Vagina (tissue), 2 donors: ENCODE measurements at places on chromosomes 1 and 21. TPM values are rescaled to one million over a fixed set of nuclear protein-coding genes. Genes with fewer than 3 reads are reported as not detected.

DNA sequence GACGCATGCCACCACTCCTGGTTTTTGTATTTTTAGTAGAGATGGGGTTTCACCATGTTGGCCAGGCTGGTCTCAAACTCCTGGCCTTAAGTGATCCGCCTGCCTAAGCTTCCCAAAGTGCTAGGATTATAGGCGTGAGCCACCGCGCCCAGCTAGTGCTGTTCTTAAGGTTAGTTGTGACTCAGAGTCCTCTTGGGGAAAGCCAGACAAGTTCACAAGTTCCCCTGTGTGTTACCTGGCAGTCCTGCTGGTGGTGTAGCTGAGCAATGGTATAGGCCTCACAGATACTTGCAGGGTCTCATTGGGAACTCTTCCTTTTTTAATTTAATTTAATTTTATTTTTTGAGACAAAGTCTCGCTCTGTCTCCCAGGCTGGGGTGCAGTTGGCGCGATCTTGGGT is 10.6 kb downstream of the CFAP126 start:
- H3K4me3 ChIP-seq, result no peak overlapping the region
- no peak overlapping the region for H3K27ac ChIP-seq
- no peaks in the 10 kb centered on the region for H3K27me3 ChIP-seq
- no peaks in the 10 kb centered on the region for H3K4me1 ChIP-seq
- no peak for DNase-seq
- H3K36me3 ChIP-seq, result peaks cover 4% of the 10 kb centered on the region

GRCh38 chr1:100396651-100397050 is 44.3 kb downstream of the CDC14A start:
- H3K4me3 ChIP-seq, result no peak overlapping the region
- H3K27me3 ChIP-seq, result no peaks in the 10 kb centered on the region
- H3K36me3 ChIP-seq, result no peaks in the 10 kb centered on the region
- H3K4me1 ChIP-seq, result peaks cover 4% of the 10 kb centered on the region
- no peak overlapping the region for H3K27ac ChIP-seq

GRCh38 chr1:201640624-201641023 is 101.7 kb downstream of the NAV1 start:
- H3K27me3 ChIP-seq, result no peaks in the 10 kb centered on the region
- H3K4me3 ChIP-seq, result no peak overlapping the region
- DNase-seq, result no peak

GRCh38 chr1:35603941-35604340 is 30.8 kb downstream of the TFAP2E start:
- H3K4me3 ChIP-seq, result no peak overlapping the region
- no peak overlapping the region for H3K27ac ChIP-seq
- H3K27me3 ChIP-seq, result no peaks in the 10 kb centered on the region
- no peaks in the 10 kb centered on the region for H3K4me1 ChIP-seq
- peaks cover 68% of the 10 kb centered on the region for H3K36me3 ChIP-seq

GPR157 gene
- total RNA-seq, result 19.4 TPM

CDC42BPA gene
- 42.7 TPM for total RNA-seq

ALX3 gene
- total RNA-seq, result not detected

DNA sequence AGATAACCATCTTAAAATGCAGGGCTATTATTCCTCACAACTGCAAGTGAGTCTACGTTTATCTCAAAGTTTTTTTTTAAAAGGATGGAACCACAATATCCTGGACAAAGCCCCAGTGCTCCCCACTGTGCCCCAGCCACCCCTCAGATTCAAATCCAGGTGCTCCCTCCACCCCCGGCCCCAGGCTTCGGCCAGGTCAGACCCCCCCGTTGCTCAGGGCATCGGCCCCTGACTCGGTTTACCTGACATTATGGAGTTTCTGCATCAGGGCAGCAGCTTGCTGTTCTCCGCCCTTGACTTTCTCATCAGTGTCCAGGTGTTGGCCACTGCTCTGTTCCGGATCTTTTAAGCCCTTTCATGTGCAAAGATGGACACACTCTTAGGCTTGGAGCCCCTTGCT is 72.9 kb downstream of the SCCPDH start:
- H3K36me3 ChIP-seq, result no peaks in the 10 kb centered on the region
- no peak for DNase-seq
- no peak overlapping the region for H3K27ac ChIP-seq
- no peak overlapping the region for H3K4me3 ChIP-seq
- peaks cover 14% of the 10 kb centered on the region for H3K4me1 ChIP-seq

CFAP141 gene
- total RNA-seq, result not detected

DNA sequence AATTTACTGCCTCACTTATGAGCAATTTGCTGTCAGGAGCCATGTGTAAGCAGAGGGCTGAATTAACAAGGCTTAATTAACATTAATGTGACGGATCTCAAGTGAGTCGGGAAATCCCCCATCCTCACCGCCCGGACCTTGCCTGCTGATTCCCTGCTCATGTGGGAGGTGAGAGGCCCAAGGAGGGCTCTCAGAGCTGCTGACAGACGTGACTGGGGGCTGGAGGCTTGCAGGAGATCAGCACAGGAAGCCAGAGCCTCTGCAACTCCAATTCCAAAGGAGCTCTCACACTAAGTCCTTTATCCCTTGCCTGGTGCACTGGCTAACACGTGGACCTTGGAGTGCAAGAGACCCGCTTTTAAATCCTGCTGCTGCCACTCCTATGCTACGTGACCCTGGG is 19.4 kb downstream of the LRP8 start:
- peaks cover 10% of the 10 kb centered on the region for H3K4me1 ChIP-seq
- no peak overlapping the region for H3K4me3 ChIP-seq
- H3K36me3 ChIP-seq, result no peaks in the 10 kb centered on the region

KCNT2 gene
- 1.2 TPM for total RNA-seq

TADA1 gene
- total RNA-seq, result 14.0 TPM

DNA sequence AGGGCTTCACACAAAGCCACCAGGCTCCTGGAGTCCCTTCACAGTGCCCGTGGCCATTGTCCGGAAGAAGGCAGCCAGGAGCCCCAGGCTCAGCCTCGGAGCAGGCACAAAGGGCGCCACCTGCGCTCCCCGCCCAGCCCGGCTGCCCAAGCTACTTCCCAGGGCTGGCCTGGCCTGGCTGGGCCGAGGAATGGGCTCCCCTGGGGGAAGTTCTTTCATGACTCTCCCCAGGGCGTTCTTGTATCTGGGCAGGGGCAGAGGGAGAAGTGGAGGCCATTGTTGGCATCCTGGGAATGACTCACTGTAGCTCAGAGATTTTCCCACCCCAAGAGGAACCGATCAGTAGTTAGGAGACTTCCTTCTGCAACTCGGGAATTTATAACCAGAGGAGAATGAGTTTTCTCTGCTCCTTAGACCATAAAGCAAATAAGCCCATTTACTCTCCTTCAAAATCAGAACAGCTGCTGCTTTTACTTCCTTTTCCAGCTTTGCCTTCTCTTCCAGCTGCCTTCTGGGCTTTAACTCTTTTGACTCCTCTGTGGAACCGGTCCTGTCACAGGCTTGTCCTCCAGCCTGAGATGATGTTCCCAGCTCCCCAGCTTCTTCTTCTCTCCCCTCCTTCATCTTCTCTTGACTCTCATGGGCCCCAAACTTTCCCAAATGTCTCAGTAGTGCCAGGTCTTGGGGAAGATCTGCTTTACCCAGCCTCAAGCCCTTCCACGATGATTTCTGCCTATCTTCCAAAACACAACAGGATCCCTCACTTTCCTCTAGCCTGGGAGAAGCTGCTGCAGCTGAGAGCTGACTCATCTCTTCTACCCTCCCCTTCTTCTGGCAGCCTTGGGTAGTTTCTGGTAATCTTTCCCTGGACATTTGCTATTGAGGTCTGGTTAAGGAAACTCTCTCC is 118.7 kb upstream of the CD34 start:
- H3K4me1 ChIP-seq, result peaks cover 39% of the 10 kb centered on the region
- peak overlapping the region; percentile 78 for H3K27ac ChIP-seq
- H3K36me3 ChIP-seq, result no peaks in the 10 kb centered on the region
- no peaks in the 10 kb centered on the region for H3K27me3 ChIP-seq

DNA sequence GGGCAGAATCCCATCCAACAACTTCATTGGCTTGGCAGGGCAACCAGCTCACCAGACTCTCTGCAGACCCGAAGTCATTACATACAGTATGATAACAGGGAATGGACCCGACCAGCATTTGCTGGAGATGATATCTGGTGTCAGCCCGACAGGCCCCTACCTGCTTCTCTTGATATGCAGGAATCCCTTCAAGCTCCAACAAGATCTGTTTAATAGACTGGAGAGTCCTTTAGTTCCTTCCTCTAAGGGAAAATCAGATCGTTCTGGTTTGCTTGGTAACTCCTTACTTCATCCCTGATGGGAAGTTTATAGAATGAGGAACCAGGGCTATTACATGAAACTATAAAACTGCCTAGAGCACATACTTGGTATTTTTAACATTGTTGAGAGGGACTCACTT is 61.2 kb downstream of the EDARADD start:
- DNase-seq, result no peak
- no peaks in the 10 kb centered on the region for H3K27me3 ChIP-seq
- no peak overlapping the region for H3K27ac ChIP-seq
- no peaks in the 10 kb centered on the region for H3K36me3 ChIP-seq
- H3K4me1 ChIP-seq, result no peaks in the 10 kb centered on the region

SLC2A5 gene
- 8.1 TPM for total RNA-seq

DNA sequence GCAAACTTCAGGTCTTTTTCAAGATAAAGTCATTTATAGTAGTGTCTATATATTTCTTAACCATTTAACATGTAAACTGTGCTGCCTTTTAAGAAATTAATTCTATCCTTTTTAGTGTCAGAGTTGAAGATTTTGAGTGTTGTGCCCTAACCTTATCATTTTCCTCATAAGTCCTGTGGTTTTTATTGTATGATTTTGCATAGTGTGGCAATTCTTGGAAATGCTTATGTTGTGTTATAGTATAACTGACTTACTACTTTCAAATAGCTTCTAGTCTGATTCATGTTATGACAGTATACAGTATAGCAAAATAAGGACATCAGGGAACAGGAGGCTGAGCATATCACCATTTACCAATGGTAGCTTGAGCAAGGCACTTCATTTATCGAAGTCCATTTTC is 99.1 kb downstream of the PTBP2 start:
- no peak overlapping the region for H3K4me3 ChIP-seq
- H3K27ac ChIP-seq, result no peak overlapping the region
- no peaks in the 10 kb centered on the region for H3K27me3 ChIP-seq
- no peak for DNase-seq

- H3K4me1 ChIP-seq, result no peaks in the 10 kb centered on the region
- no peak for DNase-seq
- H3K36me3 ChIP-seq, result no peaks in the 10 kb centered on the region
Observed at GRCh38 chr21:29538115-29538514, 239.4 kb downstream of the BACH1 start.

DNA sequence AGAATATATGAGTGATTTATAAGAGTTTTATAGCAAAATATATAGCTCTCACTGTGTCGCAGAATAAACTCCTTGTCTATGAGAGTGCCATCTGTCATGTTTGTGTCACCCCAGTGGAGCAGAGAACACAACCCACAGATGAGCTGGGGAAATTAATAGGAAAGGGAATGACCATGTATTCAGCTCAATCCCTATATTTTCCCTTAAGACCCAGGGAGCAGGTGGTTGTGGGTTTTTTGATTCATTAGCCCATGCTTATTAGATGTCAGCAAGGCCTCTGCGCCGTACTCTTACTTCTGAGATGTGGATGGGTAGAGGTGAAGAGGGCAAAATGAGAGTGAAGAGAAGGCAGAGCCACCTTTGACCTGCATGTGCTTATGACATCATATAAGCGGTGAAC is 4.1 kb upstream of the GREM2 start:
- no peaks in the 10 kb centered on the region for H3K36me3 ChIP-seq
- no peak for DNase-seq
- no peaks in the 10 kb centered on the region for H3K27me3 ChIP-seq
- no peak overlapping the region for H3K4me3 ChIP-seq
- no peak overlapping the region for H3K27ac ChIP-seq
- H3K4me1 ChIP-seq, result no peaks in the 10 kb centered on the region

FMO2 gene
- 14.0 TPM for total RNA-seq

DNA sequence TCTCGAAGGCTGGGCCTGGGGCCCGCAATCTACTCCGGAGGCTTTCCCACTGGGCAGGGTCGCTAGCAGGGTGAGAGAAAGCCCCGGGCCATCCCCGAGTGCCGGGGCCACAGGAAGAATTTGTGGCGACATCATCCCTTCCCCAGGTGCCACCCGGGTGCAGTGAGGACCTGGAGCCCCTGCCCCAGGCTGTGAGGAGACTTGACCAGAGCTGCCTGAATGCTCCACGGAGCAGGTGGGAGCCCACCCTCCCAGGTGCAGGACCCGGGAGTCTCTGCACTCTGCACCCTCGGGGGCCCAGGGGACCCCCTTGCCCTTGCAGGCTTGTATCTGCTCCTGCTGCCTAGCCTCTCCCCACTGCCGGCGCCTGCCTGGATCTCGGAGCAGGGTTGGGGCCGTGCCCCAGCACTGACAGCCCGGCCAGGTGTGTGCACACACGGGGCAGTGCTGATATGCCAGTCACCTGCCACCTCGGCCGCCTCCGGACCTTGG is 67.5 kb upstream of the RGS7 start:
- H3K36me3 ChIP-seq, result no peaks in the 10 kb centered on the region
- no peaks in the 10 kb centered on the region for H3K27me3 ChIP-seq
- H3K4me1 ChIP-seq, result peaks cover 11% of the 10 kb centered on the region

DNA sequence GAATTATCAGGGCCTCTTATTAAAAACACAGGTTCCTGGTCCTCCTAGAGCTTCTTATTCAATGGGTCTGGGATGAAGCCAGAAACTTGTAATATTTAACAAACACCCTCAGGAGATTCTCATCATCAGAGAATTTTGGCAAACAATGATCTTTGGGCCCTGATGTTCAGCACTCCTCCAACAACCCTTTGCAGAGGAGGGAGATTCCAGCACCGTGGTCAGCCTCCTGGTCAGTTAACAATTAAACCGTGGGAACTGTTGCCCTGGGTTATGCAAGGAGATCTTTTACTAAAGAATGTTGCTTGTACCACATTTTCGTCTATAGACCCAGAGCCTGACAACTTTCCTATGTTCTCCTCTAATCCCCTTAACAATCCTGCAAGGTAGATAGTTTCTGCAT is 294.4 kb downstream of the PLPP3 start:
- H3K27ac ChIP-seq, result no peak overlapping the region
- peaks cover 16% of the 10 kb centered on the region for H3K4me1 ChIP-seq
- no peaks in the 10 kb centered on the region for H3K36me3 ChIP-seq
- no peaks in the 10 kb centered on the region for H3K27me3 ChIP-seq
- H3K4me3 ChIP-seq, result no peak overlapping the region

GRCh38 chr1:97980530-97980929 is 59.7 kb upstream of the DPYD start:
- H3K36me3 ChIP-seq, result no peaks in the 10 kb centered on the region
- H3K27ac ChIP-seq, result no peak overlapping the region
- DNase-seq, result no peak
- no peak overlapping the region for H3K4me3 ChIP-seq

GRCh38 chr1:184973272-184974055 is 844 bp downstream of the NIBAN1 start:
- DNase-seq, result no peak
- H3K27ac ChIP-seq, result peak overlapping the region; percentile 92
- H3K4me3 ChIP-seq, result peak overlapping the region; percentile 78
- H3K4me1 ChIP-seq, result peaks cover 29% of the 10 kb centered on the region

DNA sequence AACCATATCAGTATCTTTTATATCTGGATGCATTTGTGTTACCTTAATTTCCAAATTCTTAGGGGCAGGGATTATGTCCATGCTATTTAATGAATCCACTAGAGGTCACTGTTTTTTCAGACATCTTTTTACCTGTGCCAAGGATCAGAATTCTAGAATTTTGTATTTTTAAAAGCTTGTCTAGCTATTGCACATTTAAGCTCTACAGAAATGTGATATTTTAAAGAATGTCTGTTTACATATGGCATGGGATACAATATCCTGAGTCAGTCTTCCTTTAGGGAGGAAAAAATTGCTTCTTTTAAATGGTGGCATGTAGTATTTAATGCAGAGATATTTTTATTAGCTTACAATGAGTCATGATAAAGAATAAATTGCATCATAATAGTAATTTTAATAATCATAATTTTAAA is 11.3 kb downstream of the RPAP2 start:
- H3K27ac ChIP-seq, result no peak overlapping the region
- H3K27me3 ChIP-seq, result no peaks in the 10 kb centered on the region
- H3K4me1 ChIP-seq, result no peaks in the 10 kb centered on the region
- H3K36me3 ChIP-seq, result peaks cover 18% of the 10 kb centered on the region

- no peak overlapping the region for H3K4me3 ChIP-seq
- DNase-seq, result no peak
Observed at GRCh38 chr1:99268021-99268420, 3.7 kb downstream of the PLPPR4 start.
